GM23338 (cell line): ENCODE measurements at places on chromosomes 7 and 10. TPM values are rescaled to one million over a fixed set of nuclear protein-coding genes. Genes with fewer than 3 reads are reported as not detected.

- no peak for DNase-seq
Observed at GRCh38 chr10:1294748-1295147, 238.6 kb downstream of the WDR37 start.

GRCh38 chr7:30659312-30659711 lies 22.9 kb downstream of the CRHR2 start:
- no peak for DNase-seq

DNA sequence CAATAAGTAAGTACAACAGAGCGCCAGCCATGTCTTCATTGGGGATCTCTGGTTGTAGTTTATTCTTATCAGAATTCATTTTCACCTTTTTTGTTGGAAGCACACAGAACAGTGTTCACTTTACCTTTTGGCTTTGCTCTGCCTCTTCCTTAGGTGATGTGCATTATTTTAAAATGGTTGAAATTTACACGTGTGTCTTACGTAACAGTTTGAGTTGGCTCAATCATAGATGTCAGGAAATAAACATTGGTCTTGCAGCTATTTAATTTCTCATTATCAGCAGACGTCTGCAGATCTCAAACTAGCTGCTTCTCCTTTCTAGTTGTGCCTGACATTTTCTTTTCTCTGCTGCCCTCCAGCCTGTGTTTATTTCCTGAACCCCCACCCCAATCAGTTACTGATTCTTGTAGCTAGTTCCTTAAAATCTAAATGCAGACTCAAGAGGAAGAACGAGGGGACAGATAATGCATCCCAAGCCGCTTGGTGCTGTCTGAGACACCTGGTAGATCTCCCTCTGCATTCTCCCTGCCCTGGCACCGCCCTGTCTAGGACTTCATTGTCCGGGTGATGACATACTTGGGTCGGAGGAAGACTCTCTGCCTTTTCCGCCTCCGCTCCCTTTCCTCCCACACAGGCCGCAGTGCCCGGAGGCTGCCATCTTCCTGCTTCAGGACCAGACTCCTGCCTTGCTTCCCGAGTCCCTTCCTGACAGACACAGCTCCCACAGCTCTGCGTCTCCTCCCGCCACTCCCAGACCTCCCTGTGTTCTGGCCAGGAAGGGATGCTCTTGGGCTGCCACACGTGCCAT lies 108.2 kb downstream of the ANKRD61 start:
- no peak for DNase-seq

DNA sequence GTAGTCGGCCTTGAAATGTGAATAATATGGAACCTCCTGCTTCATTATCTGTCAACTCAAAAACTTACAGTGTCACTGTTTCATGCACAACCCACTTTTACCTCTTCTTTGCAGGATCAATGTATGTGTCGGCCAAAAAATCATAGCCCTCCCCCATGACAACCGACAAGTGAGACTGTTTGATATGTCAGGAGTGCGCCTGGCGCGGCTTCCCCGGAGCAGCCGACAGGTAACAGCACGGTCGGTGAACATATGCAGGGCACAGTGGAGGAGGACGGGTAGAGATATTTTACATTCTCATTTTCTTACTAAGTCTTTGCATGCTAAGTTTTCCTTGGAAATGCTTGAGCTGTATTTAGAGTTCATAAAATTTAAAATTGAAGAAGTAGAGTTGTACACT lies 68.6 kb downstream of the WDR37 start:
- no peak for DNase-seq

Gene POU6F2
- total RNA-seq, result 5.0 and 7.2 TPM in 2 replicates

DNA sequence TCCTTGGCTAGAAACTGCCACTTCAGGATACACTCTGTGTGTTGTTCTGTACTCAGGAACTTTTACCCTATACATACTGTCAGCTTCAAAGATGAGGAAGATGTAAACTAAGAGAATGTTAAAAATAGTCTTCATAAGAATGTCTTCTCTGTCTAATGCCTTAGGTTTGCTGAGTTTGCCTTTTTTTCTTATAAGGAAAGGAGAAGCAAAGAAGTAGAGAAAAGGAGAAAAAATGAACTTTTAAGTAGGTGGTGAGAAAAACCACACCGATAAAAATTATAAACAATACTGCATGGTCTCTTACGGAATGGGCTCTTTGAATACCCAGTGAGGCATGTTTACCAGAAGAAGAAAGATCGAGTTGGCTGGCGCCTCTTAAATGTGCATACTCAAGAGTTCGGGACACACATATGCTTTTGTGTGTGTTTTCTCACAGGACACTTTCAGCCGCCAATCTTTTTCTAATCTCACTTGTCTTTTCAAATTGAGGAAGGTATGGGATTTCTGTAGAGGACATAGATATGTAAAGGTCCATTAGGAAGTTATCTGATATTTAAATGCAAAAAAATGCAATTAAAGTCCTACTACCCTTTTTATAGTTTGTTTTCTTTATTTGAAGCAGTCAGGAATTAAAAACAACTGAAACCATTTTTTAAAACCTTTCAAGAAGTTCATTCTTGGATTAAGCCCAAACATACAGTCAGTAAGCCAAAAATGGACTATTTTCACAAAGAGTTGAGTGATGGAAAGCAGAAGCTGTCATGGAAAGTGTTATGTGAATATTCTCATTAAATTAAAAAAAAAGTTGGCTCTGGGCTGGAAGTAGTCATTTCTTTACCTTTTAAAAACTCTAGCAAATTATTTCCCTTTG lies 100.6 kb upstream of the MDFIC start:
- no peak for DNase-seq

Gene CALCR
- total RNA-seq, result 1.4 and 1.6 TPM in 2 replicates

DNA sequence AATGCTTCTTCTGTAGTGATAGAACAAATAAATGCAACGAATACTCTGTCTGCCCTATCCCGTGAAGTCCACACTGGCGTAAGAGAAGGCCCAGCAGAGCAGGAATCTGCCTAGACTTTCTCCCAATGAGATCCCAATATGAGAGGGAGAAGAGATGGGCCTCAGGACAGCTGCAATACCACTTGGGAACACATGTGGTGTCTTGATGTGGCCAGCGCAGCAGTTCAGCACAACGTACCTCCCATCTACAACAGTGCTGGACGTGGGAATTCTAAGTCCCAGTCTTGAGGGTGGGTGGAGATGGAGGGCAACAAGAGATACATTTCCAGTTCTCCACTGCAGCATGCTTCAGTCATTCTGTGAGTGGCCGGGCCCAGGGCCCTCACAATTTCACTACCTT lies 45.8 kb downstream of the FIGNL1 start:
- DNase-seq, result peak; percentile 45

GRCh38 chr10:84783909-84784308 lies 455.5 kb downstream of the CCSER2 start:
- DNase-seq, result no peak

Gene CALHM3
- 0.14 TPM in 1 of 2 replicates, not detected in the other for total RNA-seq

GRCh38 chr7:135853499-135853898 lies 104.9 kb upstream of the FAM180A start:
- no peak for DNase-seq

DNA sequence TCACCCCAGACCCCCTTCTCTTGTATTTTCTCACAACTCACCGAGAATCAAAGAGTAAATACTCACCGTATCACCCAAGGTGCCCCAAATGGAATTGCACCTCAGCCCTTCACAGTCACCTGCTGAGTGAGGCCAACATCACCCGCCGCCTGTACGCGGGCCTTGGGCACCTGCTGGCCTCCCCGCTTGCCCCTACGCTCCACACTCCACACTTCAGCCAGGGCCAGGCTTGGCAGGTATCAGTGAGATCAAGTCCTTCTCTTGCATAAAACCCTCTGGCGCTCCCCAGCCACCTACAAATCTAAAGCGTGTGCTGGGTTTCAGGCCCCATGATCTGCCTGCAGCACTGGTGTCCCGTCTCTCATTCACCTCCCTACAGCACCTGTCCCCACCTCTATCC lies 300.6 kb downstream of the GFRA1 start:
- DNase-seq, result no peak

DNA sequence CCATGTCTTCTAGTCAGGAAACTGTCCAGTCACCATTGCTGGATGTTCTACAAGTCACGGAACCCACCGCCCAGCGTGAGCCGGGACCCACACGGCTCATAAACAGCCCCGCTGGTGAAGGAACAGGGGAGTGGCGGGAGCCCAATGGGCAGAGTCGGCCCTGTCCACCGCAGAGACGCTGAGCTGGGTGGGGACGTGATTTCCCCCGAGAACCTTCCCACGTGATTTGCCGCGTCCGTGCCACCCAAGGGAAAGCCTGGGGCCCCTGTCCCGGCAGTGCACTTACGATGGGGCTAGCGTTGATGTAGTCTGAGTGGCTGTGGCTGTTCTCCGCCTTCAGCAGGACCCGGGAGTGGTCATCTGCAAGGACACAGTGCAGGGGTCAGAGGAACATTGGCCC lies 266.9 kb downstream of the DNAJB6 start:
- no peak for DNase-seq

- DNase-seq, result no peak
Observed at GRCh38 chr10:10294184-10294880, 723.3 kb upstream of the CELF2 start.

Gene PVRIG
- not detected in 2 replicates for total RNA-seq

- peak; percentile 48 for DNase-seq
Observed at GRCh38 chr7:143279186-143280098, 5.3 kb upstream of the TMEM139 start.

DNA sequence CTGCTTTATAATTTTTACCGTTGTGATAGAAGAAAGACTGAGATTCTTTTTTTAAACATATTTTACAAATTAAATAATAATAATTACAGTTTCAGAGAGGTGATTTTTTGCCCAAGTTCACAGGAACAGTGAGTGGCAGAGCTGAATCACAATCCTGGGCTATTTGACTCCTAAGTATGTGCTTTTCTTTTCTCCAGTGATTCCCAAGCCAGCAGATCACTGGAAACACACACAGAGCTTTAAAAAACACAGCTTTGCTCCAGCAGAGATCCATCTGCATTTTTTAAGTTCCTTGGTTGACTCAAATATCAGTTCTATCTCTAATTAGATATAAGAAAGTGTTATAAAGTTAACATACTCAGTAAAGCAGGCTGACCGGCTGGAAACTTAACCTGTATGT lies 69.0 kb downstream of the AHR start:
- DNase-seq, result no peak

GRCh38 chr10:64040781-64041180 lies 519.6 kb downstream of the REEP3 start:
- DNase-seq, result no peak

DNA sequence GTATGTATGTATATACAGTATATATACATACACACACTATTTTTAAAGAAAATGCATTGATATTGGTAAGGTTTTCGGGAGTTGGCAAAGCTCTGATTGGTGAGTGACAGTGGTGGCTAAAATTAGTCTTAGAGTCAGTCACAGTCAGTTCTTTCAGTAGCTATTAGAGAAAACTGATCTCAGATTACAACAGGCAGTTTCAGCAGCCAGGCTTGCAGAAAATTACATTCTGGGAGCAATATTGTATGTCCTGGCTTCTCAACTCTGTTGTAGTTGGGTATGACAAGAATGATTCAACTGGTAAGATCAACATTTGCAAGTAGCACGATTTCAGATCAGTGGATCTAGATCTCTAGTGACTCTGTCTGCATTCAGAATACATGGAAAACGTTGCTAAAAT lies 897.9 kb upstream of the AUTS2 start:
- DNase-seq, result no peak

Gene AOAH
- total RNA-seq, result not detected in 2 replicates

GRCh38 chr7:85567983-85568382 lies 381.1 kb upstream of the SEMA3D start:
- DNase-seq, result no peak

Gene CPA2
- not detected in 2 replicates for total RNA-seq

DNA sequence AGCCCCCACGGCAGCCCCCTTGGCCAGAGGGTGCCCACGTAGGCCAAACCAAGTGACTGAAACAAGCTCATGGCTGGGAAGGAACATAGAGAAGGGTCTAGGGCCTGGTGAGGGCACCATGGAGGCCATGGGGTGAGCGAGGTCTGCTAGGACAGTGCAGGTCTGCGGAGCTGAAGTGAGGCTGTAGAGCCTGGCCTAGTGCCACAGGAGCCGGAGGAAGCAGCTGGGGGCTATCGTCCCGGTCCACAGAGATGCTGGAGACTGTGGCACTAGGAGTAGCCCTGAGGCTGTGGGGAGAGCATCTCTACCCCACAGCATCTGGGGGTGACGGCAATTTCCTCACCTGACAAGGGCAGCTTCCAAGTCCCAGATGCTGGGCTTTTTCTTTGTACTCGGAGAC lies 150.3 kb downstream of the ZNF22 start:
- DNase-seq, result no peak

GRCh38 chr10:73469579-73469978 lies 26.2 kb downstream of the PPP3CB start:
- DNase-seq, result no peak

DNA sequence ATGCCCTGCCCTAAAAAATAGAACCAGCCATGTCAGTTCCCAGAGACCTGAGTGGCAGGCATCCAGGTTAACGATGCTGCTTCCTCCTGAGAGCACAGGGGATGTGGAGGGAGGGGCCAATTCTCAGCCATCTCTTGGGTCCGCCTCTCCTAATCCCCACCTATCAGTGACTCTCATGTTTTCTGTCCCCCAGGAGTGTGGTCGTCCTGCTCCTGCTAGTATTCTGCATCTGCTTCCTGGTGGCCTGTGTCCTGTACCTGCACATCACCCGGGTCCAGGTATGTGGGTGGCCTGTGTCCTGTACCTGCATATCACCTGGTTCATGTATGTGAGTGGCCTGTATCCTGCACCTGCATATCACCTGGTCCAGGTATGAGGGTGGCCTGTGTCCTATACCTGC lies 105.3 kb downstream of the ADCY1 start:
- DNase-seq, result peak; percentile 6

- peak; percentile 27 for DNase-seq
Observed at GRCh38 chr7:30148951-30149459, 14.2 kb downstream of the MTURN start.

DNA sequence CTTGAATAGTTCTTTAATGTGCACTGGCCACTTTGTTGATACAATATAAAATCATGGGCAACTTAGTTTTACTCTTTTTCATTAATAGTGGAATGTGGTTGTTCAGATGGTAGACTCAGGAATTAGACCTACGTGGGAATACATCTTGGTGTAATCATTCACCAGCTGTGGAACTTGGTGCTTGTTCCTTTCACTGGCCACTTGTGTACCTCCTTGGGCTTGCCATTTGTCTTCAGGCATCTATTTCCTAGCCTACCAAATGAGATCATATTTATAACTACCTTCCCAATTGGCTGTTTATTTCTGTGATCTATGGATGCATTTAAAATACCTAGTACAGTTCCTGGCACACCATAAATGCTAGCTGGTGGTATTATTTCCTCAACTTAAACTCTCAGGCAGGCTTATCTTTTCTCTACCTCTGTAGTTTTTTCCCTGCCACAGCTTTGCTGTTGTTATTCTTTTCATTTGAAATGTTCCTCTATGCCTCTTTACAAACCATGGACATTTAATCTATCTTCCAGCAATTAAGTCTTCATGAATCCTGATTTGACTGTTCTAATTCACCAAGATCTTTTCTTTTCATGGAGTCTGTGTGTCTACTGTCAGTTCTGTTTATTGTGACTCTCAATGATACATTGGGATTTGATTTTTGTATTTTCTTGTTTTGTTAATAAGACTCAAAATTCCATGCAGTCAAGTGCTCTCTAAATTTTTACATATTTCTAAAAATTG lies 113.0 kb downstream of the ADAM22 start:
- no peak for DNase-seq

- peak; percentile 88 for DNase-seq
Observed at GRCh38 chr7:28536259-28536658, 123.9 kb downstream of the CREB5 start.

Gene NEUROG3
- 0.16 TPM in 1 of 2 replicates, not detected in the other for total RNA-seq

Gene C1QL3
- total RNA-seq, result 0.85 and 2.3 TPM in 2 replicates

GRCh38 chr7:142488842-142489241 lies 231.0 kb upstream of the PRSS58 start:
- no peak for DNase-seq
